ENCODE measurements at places on chromosomes 6 and 20.

GRCh38 chr20:11544029-11544678, 373.5 kb upstream of the BTBD3 start:
- DNase-seq: no peak

DNA sequence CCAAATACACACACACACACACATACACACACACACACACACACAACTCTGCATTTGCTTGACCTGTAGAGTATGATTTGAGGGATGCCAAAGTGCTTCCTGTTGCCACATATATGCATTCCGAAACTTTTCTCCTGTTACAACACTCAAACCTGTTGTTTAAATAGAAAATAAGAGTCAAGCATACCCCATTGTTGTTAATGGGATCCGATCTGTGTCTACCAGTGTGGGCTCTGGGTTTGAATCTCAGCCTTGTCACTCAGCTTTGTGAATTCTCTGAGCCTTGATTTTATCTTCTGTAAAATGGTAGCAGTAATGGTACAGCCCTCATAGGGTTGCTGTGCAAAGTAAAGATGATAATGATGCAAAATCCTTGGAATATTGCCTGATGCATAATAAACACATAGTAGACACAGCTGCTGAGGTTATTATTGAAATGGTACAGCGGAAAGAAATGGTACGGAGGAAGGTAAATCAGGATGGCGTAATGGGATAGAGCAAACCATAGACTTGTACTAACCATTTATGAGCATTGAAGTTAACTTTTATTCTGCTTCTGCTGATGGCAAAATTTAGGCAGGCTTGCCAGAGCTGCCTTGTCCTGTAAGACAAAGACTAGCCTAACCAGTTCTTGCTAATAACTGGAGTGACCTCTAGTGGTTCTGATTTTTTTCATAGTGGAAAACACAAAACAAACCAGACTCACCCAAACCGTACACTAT, 113.5 kb upstream of the PHACTR1 start:
- no peak for DNase-seq

- DNase-seq: no peak
These were observed 1302.8 kb upstream of the EYS start for GRCh38 chr6:67009818-67010217.

GRCh38 chr6:56764081-56764566, 121.4 kb upstream of the DST start:
- no peak for DNase-seq

GRCh38 chr6:17705428-17705777, 1.3 kb downstream of the NUP153 start:
- DNase-seq: no peak

GRCh38 chr20:37932919-37933318, 30.0 kb downstream of the VSTM2L start:
- DNase-seq: no peak

DNA sequence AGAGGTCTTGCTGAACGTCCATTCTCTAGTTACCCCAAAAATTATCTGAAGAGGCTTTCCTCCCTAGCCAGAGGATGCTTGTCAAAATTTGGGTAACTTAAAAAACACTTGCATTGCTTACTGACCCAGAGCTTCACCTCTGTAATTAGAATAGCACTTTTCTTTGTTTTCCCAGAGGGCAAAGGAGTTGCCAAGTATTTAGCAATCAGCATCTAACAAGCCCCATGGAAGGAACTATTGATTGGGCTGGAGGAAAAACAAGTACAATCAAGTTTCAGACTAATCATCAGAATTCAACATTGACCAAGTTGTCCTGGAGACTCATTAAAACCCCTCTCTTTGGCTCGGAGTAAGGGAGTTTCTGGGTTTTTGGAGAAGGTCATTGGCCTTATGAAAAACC, 226.4 kb downstream of the TBC1D7 start:
- DNase-seq: no peak

DNA sequence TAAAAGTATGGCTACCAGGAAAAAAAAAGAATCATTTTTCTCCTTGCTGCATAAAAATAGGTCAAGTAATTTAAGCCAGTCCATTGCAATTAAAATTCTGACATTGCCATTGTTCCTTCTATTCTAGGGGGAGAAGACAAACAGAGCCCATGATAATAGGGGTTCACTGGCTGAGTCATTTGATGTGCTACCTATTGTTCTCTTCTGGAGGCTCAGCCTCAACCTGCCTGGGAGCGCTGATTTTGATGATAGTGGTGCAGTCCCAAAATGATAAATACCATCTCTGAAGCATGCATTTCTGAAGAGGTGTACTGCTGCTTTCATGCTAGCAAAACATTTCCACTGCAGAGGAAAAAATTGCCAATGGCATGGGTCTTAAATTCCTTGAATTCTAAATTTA, 5.8 kb downstream of the CITED2 start:
- DNase-seq: no peak

GRCh38 chr6:50062051-50062450, 12.3 kb upstream of the DEFB112 start:
- no peak for DNase-seq

GRCh38 chr6:16583144-16583762, 178.0 kb downstream of the ATXN1 start:
- DNase-seq: no peak

DNA sequence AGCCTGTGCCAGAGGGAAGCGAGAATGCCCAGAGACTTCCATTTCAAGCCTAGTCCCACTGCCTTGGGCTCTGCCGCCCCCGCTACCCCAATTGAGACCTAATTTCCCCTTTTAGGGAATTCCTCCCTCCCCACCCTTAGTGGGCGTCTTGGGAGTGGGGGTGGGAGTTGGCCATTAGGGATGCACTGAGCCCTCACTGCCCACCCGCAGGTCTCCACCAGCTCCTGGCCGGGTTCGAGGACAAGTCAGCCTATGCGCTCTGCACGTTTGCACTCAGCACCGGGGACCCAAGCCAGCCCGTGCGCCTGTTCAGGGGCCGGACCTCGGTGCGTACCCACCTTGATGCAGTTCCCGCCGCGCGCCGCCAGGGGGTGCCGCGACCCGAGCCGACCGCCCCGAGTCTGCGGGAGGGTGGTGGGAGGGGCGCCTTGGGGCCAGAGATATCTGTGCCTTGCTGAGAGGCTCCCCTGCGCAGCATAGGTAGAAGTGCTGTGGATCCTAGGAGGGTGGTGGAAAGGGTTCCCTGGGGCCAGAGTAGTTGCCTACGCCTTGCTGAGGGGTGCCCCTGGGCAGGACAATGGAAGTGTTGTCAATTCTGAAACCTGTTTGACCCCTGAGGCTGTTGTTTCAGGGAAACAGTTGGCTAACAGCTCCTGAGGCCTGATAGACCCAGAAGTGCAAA, 9.2 kb downstream of the ITPA start:
- no peak for DNase-seq

DNA sequence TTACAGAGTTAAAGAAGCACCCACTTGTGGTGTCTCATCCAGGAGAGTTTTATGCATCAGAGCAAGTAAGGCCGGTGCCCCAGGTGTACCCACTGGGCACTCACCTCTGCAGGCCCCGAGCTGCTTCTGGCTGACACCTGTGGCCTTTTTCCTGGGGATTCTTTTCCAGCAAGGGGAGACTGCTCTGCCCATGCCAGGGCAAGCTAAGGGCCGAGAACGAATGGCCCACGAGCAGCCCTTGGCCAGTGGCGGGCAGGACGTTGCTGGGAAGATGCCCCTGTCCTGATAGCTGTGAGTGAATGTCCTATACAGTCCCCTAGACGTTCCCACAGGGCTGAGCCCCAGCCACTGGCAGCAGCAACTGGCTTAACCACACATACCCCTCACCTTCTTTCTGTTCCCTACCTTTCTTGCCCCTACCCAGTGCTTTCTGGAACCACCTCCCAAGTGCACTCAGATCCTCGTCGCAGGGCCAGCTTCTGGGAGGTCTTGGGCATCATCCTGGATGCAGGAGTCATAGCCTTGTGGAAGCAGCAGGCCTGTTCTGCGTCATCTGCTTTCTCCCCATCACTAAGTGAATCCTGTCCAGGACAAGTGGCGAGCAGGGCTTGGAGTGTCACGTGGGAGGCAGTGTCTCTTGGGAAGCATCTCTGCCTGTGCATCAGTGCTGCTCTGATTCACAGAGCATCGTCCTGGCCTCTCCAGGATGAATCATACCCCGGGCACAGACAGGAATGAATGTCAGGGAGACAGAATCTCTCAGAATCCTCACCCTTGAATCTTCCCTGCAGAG, 32.5 kb downstream of the SYNDIG1 start:
- no peak for DNase-seq

DNA sequence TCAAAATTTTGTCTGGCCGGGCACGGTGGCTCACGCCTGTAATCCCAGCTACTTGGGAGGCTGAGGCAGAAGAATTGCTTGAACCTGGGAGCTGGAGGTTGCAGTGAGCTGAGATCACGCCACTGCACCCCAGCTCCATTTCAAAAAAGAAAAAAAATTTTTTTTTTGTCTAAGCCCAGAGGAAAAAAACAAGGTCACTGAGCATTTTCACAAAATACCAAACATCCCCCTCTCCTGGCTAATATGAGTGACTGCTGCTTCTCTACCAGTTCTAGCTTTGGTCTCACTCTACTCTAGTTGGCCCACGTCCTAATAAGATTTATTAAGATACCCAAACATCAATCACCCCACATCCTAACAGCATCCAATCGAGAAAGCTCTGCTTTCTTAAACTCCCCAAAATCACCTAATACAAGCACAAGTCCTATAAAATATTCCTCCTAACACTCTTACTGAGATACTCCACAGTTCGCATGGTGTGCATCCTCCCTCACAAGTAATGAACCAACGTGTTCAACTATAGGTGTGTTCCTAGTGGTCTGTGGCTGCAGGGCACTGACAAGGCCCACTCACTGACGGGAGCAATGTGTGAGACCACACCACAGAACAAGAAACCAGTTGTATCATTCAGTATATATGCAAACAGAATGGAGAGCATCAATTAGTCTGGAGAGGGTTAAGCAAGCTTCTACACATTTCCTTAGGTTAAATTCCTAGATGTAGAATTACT, 64.2 kb downstream of the FKBP5 start:
- DNase-seq: no peak
